ENCODE measurements at places on chromosomes 2 and 18. TPM values are rescaled to one million over a fixed set of nuclear protein-coding genes. Genes with fewer than 3 reads are reported as not detected.

DNA sequence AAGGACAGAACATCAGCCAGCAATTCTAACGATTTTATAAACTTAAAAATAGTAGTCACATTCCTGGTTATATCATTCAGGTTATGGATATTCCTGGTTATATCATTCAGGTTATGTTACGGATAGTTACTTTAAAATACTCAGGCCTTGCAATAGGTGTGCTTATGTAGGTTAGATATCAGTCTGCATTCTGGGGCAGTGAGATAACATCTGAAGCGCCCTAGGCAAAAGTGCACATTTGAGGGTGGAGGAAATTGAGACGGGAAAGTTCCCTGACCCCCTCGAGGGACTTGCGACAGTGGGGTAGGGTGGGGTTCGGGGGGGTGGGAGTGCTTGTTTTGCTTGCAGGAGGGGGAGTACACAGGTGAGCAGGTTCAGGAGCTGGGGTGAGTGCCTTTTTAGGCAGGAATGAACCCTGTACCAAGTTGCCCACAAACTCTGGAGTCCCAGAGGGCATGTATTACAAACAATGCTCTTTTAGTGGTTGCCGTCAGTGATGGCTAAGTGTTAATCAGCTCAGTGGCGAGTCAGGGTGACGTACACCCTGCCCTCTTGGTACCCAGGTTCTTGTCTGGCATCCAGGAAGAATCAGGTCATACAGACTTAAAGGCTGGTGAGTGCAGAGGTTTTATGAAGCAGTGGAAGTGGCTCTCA, 31.8 kb downstream of the CREG2 start:
- DNase-seq, result peak; percentile 27

GRCh38 chr18:61738488-61738887, 154.3 kb downstream of the RNF152 start:
- DNase-seq, result no peak

Gene CWC22
- total RNA-seq, result 24.3 TPM

GRCh38 chr18:23228102-23229061, 93.1 kb downstream of the CABLES1 start:
- peak; percentile 38 for DNase-seq

- DNase-seq, result no peak
Measured at GRCh38 chr2:75416420-75417342, 144.1 kb downstream of the EVA1A start.

GRCh38 chr2:48423376-48423775, 106.6 kb upstream of the STON1 start:
- peak; percentile 71 for DNase-seq

GRCh38 chr2:117917223-117917917, 96.5 kb downstream of the CCDC93 start:
- DNase-seq, result no peak

DNA sequence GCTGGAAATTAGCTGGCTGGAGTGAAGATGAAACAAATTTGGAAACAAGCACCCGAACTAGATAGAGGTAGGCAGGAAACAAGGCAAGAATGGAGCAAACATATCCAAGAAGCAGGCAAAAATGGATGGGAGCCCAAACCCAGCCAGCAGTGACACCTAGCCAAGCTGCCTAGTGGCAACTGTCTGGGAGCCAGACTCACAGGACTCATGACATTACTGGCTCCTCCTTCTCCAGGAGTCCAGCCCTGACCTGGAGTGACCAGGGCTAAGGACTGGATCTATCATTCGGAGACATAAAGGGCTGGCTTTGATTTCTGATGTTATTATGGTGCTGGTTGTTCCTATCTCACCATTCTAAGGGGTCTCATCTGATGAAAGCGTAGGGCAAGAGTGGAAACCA, 21.3 kb upstream of the ALK start:
- DNase-seq, result no peak

Gene LIMS3
- total RNA-seq, result 1.4 TPM

GRCh38 chr2:1563943-1564891, 151.0 kb downstream of the TPO start:
- no peak for DNase-seq

Gene FBLN7
- total RNA-seq, result 2.9 TPM

Gene ALPI
- total RNA-seq, result not detected

DNA sequence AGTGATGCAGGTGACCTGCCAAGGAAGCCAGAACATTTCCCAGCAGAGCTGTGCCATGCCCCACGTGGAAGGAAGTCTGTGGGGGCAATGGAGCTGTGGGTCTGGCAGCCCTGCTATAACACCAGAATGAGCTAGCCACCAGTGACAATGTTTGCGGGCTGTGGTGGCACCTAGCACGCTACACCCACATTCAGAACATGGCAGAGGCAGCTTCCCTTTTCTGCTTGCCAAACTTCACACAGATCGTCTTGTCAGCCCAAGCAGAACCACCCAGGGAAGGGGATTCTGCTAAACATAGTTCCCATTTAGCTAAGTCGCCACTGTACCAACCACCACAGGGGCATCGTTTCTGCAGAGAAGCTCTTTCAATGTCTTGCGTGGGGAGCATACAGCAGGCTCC, 27.0 kb upstream of the CCDC93 start:
- no peak for DNase-seq

GRCh38 chr2:197927994-197928393, 123.6 kb downstream of the PLCL1 start:
- no peak for DNase-seq

- peak; percentile 84 for DNase-seq
Measured at GRCh38 chr2:19362755-19363473, 4.5 kb upstream of the OSR1 start.

- no peak for DNase-seq
Measured at GRCh38 chr2:217530392-217531090, 472.3 kb downstream of the TNS1 start.

GRCh38 chr2:42957109-42957860, 164.9 kb upstream of the HAAO start:
- DNase-seq, result peak; percentile 75

DNA sequence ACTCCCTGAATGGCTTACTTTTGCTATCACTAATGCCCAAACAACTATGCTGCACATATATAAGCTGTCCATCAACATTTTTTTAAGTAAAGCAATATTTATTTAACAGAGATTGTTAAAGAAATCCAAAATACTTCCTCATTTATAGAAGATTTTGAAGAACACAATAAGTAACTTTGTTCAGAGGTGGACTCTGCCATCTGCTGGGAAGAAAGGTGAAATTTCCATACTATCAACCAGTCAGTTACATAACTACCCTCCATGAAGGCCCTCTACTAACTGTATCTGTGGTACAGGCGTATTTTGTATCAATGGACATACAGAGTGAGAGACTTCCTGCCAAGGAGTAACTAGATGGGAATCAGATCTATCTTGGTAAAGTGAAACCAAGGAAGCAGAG, 106.0 kb downstream of the DTNB start:
- DNase-seq, result peak; percentile 53

DNA sequence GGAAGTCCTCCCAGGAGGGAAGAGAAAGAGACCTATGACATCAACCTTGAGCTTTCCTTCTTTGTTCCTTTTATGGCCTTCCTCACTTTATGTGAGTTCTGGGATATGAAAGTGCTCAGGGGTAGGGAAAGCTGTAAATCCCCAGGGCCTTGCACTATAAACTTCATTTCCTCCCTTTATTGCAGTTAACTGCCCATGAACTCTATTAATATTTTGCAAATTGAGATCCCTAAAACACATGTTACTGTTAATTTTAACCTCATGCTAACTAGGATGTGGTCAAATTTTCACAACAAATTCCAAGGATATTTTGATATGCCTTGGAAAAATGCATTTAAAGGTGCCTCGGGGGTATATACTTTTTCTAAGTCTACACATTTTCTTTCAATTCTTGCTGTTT, 359.9 kb downstream of the OSR1 start:
- DNase-seq, result no peak

Gene SLC5A7
- not detected for total RNA-seq

DNA sequence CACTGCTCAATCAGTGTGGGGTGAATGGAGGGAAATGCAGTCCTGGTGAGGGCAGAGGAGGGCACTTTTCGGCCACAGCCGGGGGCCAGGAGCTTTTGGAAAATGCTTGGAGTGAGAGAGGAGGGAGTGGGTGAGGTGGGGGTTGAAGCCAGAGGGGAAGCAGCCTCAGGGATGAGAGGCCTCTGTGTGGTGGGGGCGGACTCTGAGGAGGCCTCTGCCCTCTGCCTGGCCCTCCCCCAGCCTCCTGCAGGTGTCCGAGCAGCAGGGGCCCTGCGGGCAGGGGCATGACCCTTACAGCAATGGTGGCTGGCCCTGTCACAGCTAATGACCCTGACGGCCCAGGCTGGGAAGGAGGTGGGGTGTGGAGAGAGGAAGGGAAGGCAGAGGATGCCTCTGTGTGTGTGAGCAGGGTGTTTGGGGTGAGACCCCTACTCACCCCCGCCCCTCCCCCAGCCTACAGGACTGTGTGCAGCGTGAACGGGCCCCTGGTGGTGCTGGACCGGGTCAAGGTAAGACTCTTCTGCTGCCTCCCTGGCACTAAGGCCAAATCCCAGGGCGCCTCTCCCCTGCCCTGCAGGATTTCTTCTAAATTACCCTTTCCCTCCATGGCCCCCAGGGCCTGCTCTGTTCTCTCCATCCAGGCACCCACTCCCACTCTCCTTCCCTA, 7.6 kb downstream of the ATP6V1B1 start:
- DNase-seq, result no peak

DNA sequence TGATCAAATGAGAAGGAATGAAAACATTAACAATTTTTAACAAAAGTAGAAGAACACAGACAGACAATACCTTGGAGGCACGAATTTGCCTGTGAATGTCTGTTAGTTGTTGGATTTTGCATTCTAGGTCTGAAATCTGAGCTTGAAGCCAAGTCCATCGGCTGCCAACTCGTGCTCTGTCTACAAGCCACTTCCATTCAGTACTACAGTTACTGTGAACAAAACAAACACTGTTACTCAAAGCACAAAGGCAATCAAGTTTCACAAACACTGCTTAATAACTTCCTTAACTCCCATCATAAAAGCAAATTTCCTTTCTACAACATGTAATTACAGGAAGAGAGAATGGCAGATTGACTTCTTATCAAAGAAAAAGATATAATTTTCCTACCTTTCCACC, 42.2 kb downstream of the KANSL1L start:
- DNase-seq, result no peak

- DNase-seq, result peak; percentile 91
Measured at GRCh38 chr2:161990741-161991140, 83.3 kb downstream of the DPP4 start.

Gene PLEK
- not detected for total RNA-seq

- DNase-seq, result no peak
Measured at GRCh38 chr2:165584126-165584654, 114.7 kb downstream of the CSRNP3 start.

DNA sequence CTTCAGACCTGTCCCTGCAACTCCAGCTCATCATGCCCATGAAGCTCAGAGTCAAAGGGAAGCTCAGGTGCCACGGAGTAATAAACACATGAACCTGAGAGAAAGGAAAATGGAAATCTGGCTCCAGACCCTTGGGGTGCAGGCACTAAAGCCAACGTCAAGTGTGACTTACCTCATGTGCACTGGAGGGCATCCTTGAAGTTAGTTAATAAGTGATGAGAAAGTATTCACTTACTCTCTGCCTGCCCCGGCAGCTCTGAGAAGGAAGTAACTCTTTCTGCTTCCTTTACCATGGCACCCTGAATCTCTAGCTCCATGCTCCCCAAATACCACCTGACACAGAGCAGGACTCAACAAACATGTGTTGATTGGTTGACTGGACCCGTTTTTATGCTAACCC, 21.4 kb upstream of the AGAP1 start:
- no peak for DNase-seq

DNA sequence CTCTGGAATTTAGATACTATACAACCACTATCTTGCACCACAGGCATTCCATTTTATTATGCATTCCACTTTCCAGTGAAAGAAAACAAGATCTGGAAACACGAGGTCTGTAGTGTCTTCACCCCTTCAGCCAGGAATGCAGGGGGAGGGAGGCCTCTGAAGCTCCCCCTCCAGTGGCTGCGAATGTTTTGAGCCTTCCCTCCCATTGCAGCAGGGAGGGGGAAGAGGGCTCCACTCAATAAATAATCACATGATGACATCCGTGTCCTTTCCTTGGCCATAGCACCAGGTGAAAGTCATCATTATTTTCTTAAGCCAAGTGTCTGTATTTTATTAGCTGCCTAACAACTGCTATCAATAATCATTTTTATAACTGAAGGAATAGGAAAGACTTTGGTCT, 38.6 kb downstream of the ALPK2 start:
- peak; percentile 83 for DNase-seq

GRCh38 chr2:227228061-227228667, 63.7 kb downstream of the COL4A3 start:
- peak; percentile 25 for DNase-seq

DNA sequence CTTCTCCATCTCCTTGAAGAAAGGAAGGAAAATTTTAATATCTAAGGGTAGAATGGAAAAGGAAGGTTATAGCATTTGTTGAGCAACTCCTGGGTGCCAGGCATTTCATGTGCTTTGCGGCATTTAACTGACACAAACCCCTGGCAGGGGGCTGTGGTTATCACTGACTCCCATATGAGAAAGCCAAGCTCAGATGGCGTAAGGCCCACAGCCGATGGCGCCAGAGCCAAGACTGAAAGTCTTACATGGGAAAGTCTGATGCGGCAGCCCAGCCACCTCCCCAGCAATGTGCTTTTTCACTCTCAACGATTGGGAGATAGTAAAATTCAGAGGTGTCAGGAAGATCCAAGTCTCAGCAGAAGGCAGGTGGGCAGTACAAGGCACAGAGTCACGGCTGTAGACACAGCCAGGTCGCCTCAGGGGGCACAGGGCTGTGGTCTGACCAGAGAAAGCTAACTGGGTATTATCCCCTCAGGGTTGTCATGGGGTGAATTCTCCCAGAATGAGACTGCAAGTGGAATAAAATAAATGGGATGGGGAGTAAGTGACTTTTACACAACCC, 324.2 kb upstream of the NCKAP5 start:
- DNase-seq, result no peak

Gene ADGRF3
- 0.07 TPM for total RNA-seq

- DNase-seq, result peak; percentile 76
Measured at GRCh38 chr2:58042486-58042970, 4.1 kb upstream of the VRK2 start.

- no peak for DNase-seq
Measured at GRCh38 chr18:13379930-13380690, 161.6 kb downstream of the LDLRAD4 start.

DNA sequence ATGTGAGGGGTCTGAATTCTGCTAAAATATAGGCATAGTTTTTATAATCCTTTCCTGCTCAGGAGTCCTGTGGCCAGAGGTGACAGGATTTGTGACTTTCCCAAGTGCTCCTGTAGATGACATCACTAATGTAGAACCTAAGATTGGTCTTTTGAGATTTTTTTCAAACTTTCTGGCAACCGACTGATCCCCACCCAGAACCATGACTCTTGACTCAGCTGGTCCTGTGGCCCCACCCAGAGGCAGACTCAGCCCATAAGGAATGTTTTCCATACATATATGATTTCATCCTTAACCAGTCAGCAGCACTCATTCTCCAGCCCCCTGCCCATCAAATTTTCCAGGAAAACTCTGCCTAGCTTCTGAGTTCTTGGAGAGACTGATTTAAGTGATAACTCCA, 46.8 kb downstream of the COMMD1 start:
- DNase-seq, result no peak
